Stimulated activated CD8-positive, alpha-beta memory T cell treated with anti-CD3 and anti-CD28 coated beads, Interleukin-2, amount 100 ng/mL, for 48 hours (primary cell): ENCODE measurements at places on chromosomes 1 and 21.

DNA sequence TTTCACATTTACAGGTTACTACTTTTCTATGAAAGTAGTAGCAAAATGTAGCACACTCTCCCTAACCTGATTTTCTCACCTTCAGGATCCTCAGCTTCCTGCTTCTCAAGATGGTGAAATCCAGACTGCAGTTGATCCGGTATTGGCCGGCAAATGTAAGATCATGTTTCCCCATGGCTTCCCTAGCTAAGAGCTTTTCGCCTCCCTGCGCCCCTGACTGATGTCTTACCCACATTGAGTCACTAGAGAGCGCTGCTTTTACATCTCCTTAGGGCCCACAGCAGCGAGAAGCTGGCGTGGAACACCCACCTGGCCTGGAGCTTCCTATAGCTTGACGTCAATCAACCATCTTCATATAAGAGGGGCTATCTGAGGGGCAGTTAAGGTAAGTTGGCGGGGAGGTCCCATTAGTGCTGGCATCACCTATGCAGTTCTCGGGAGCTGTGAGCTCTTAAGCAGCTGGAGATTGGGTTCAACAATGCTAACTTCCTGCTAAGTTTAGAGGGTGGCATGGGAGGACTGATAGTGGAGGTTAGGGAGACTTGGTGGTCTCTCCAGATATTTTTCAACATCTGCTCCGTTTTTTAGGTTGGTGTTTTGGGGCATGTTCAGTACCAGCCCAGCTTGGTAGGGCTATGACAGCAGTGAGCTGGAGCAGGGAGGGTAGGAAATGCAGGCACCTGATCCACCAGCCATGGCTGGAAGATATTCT, 5.5 kb downstream of the PTPN7 start:
- no peak for DNase-seq

- DNase-seq = peak; percentile 81
Observed at GRCh38 chr1:167442142-167442848, 76.0 kb downstream of the CD247 start.

DNA sequence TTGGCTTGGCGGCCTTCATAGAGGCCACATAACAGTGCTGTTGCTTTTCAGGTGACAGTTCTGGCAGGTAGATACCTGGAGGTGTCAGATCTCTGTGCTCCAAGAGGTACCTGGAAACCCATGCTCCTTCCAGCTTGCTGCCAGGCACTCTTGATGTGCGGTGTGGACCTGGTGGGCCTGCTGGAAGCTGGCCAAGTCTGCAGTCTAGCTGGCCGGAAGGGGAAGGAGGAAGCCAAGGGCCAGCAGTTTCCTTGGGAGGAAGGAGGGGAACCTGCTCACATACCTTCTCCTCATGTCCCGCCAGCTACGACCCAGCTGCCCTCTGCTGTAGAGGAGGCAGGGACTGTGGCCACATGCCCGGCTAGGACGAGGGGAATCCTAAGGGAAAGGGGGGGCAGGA, 166.4 kb upstream of the AJAP1 start:
- DNase-seq = no peak

- DNase-seq = no peak
Observed at GRCh38 chr21:43321111-43321510, 105.8 kb downstream of the SIK1 start.

- peak; percentile 42 for DNase-seq
Observed at GRCh38 chr21:38768471-38769063, 37.2 kb upstream of the ETS2 start.

DNA sequence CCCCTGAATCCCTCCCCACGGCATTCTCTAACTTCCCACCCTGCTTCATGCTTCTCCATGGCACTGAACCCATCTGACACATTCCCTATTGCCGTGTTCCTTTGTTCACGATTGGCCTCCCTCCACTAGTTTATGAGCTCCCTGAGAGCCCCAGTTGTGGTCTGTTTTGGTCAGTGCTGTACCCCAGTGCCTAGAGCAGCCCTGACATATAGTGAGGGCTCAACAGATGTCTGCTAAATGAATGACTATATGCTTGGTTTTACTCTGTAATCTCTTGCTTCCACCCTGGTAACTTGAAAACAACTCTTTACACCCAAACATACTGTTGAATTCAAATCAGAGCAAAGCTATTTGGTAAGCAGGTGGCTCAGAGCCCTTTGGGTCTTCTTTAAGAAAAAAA, 171.1 kb upstream of the EDN2 start:
- DNase-seq = no peak

DNA sequence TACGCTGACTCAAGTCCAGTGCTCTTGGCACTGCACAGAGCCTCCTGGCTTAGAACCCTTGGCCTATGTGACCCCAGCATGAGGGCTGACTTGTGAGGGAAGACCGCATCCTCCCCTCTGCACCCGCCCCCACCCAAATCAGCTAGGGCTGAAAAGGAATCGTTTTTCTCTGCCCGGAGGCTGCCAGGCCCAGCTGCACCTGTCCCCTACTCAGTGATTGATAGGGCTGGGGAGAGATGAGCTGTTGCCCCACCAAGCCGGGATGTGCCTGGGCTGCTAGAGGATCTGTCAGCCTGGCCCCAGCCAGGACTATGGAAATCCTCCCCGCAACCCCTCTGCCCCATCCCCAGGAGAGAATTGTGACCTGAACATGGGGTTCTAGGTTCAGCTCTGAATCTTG, 20.6 kb downstream of the MYOG start:
- DNase-seq = no peak

GRCh38 chr21:33019885-33020557, 5.7 kb upstream of the OLIG2 start:
- DNase-seq = no peak

DNA sequence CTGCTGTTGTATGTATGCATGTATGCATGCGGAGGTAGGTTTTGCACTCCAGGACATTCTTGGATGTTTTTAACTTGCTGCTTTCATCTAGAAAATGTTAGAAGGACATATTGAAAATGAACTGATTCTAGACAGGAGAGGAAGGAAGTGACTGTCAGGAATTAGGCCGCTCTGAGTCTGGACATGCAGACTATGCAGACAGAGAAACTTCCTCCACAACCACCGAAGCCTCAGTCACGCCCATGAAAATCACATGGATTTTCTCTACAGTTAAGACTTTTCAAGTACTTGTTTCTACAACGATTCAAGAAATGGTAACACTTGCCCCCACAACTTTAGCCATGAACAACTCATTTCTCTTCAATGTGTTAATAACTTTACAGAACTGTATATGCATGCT, 211.1 kb downstream of the SMYD3 start:
- no peak for DNase-seq

GRCh38 chr1:3775490-3776230, 3.1 kb downstream of the SMIM1 start:
- no peak for DNase-seq

DNA sequence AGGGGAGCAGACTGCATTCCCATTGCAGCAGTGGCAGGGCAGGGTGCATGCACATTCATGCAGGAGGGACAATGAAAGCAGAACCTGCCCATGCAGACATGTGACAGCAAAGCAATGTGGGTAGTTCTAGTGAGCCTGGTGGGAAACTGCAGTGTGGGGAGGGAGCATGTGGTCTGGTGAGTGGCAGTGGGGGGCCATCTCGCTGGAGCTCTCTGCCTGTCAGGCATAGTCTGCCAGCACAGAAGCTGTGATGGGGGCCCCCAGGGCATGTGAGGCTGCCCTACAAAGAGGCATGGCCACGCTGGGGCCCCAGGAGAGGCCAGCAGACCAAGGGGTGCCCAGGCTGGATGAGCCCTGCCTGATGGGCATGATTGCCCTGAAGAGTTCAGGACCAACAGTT, 579.7 kb downstream of the PTPRC start:
- DNase-seq = no peak

- DNase-seq = no peak
Observed at GRCh38 chr1:11052839-11053757, 6.1 kb upstream of the MASP2 start.

DNA sequence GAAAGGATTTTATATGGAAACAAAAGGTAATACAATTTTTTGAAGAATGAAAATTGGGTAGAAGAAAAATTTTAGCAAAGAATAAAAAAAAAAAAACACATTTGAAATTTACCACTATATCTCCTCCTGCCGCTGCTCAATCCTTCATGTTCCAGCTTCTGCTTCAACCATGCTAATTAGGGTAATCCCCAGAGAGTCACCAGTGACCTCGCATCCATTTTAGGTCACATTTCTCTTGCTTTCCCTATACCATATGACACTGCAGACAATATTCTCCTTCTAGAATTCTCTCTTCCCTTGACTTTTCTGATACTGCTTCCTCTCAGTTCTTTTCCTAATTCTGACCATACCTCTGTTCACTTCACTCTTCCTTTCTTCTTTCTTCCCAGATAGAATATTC, 237.1 kb downstream of the USH2A start:
- no peak for DNase-seq

DNA sequence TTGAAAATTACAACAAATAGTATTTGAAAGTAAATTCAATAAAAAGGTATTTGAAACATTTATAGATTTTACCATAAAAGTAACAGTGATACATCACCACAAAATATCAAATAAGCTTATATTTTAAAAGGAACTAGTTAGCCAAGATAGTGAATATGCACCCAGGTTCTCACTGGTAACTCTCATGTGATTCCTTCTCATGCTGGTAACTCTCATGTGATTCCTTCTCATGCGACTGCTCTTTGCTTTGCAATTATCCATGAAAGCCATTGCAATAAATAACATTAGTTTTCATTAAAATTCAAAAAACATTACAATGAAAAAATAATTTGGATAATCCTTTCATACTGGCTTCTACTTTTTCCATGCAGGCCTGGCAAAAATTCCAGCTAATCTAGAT, 75.4 kb downstream of the AHCTF1 start:
- DNase-seq = no peak

DNA sequence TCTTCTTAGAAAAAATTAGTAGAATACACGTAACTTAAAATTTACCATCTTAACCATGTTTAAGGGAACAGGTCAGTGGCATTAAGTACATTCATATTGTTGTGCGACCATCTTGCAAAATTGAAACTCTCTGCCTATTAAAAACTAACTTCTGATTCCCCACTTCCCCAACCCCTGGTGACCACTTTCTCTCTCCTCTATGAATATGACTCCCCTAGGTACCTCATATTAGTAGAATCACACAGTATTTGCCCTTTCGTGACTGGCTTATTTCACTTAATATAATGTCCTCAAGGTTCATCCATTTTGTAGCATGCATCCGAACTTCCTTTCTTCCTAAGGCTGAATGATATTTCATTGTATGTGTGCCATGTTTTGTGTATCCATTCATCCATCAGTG, 15.1 kb upstream of the TARBP1 start:
- no peak for DNase-seq

DNA sequence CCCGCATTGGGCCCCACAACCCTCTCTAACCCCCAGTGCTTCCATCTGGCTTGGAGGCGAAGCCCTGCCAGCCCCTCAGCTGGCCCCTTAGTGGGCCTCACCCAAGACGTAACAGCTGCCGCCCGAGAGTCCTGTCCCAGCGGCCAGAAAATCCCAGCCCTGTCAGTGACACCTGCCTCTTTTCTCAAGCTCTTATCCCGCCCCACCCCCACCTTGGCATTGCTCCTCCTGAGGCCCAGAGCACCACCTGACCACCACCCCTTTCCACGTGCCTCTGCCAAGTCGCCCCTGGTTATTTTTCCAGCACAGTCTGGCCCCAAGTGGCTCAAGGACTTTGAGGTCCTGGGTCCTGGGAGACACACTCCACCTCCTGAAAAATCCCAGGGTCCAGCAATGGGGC, 5.9 kb upstream of the CTRC start:
- DNase-seq = no peak

GRCh38 chr1:2412773-2413494, 570 bp upstream of the PEX10 start:
- DNase-seq = no peak

DNA sequence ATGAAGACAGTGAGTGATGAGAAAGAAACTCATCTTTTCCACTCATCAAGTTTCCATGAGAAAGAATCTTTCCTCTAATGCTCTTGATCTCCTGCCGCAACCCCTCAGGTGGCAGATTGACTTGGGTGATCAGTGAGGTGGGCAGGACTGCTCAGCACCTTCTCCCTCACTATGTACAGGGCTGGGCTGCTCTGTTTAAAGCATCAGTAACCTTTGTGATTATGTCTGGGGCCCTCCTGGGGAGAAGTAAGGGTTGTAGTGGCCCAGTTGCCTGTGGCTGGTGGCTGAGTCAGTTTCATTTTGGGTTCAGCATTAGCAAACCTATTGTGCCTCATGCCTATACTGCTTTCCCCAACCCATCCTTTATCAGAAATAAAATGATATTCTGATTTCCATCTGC, 366.0 kb downstream of the TTLL7 start:
- DNase-seq = no peak

DNA sequence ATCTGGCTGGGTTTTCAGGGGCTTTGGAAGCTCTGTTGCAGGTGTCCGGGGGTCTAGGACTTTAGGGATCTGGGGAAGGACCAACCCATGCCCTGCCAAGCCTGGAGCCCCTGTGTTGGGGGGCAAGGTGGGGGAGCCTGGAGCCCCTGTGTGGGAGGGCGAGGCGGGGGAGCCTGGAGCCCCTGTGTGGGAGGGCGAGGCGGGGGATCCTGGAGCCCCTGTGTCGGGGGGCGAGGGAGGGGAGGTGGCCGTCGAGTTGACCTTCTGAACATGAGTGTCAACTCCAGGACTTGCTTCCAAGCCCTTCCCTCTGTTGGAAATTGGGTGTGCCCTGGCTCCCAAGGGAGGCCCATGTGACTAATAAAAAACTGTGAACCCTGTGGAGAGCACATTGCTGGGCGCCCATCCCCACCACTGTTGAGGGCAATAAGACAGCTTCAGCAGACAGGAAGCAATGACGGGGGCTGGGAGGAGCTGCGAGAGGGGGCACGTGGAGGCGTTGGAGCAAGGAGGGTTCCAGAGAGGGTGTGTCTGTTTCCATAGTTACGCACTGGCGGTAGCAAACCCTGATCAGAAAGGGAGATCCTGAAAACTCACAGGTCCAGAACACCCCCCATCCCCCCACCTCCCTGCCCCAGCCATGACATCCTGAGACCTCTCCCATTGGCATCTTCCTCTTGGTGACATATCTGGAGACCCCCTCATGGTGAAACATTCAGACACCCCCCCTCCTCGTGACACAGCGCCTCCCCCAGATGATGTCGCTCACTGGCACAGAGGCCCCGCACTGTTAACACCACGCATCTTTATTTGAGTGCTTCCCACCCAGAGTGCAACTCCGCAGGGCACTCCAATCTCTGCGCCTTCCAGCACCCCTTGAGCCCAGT, 8.4 kb downstream of the MYBPH start:
- no peak for DNase-seq

DNA sequence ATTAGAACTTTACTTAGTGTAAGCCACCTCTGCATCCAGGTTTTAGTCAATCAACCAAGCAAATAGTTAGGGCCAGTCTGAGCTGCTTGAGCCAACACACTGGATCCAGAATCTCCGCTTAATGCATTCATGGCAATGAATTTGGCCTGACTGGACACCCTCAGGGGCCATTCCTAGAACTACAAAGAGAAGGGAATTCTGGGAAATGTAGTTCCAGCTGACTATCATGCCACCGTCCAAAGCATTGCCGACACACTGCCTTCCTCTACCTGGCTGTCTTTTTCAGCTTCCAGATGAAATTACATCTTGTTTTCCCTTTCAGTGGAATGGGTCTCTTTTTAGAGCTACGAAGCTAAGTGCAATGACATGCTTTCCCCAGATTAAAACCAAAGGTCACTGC, 163.0 kb upstream of the IGSF21 start:
- DNase-seq = no peak

- no peak for DNase-seq
Observed at GRCh38 chr21:36035381-36035791, 24.9 kb downstream of the SETD4 start.

- DNase-seq = no peak
Observed at GRCh38 chr1:237556911-237557310, 333.8 kb downstream of the ZP4 start.
